GM04503 (cell line): ENCODE measurements at places on chromosomes 11 and 22.

- peak; percentile 45 for DNase-seq
Observed at GRCh38 chr11:81005595-81005994, 1564.8 kb upstream of the TENM4 start.

- DNase-seq: peak; percentile 45
Observed at GRCh38 chr11:8928981-8929615, 3.6 kb downstream of the C11orf16 start.

DNA sequence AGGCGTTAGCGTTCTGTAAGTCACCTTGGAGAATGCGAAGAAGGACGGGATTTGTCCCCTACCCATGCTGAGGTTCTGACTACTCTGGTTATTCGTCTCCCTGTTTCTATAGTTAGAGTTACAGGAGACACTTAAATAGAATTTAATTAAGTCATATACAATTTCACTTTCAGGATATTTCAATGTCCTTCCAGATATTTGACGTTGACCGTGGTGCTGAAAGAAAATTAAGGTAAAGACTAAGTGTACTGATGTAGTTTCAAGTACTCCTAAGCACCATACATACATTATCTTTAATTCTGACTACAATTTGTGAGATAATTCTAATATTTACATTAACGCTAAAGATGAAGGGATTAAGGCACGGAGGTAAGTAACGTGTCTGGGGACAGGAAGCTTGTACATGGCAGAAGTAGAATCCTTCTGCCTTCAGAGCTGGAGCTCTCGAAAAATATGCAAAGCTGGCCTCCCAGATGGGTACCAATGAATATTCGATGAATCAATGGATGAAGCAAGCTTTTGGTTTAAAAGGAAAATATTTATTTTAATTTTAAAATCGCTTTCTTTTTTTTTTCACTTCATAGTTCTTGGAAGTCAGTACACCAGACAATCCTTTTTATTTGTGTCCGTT, 539 bp upstream of the SLC36A4 start:
- peak; percentile 3 for DNase-seq

DNA sequence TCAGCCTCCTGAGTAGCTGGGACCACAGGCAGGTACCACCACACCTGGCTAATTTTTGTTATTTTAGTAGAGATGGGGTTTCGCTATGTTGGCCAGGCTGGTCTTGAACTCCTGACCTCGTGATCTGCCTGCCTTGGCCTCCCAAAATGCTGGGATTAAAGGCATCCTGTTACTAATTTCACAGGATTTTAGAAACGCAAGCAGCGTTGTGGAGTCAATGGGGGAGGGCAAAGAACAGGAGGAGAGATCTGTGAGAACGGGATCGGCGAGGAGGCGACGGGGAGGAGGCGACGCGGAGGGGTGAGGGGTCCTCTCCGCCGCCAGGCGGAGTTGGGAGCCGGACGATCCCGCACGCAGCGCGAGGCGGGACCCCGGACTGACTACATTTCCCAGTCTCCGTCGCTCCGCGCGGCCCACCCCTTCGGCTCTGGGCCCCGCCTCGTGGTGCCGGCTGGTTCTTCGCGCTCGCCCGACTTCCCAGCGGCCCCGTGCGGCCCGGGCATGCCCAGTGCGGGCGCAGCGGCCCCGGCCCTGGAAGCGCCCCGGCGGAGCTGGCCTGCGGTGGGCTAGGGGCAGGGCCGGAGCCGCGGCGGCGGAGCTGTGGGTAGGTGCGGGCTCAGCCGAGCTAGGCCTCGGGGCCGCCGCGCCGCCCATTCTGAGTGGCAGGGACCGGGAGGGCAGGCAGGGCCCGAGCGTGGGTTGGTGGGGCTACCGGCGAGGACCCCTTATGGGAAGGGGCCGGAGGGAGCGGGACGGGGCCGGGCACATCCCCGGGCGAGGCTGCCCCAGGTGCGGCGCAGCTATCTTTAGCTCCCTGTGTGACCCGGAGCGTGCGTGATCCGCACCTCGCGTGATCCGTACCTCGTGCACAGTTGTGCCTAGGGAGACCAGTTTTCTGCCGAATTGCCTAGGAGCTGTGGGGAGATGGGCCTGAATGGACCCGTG, at the start of gene EI24:
Gene EI24, plus strand, starts transcription at position 508 of the 945 bp plus-strand sequence. CDS start 3,051 bp downstream, outside the sequence.
- DNase-seq: peak; percentile 54

DNA sequence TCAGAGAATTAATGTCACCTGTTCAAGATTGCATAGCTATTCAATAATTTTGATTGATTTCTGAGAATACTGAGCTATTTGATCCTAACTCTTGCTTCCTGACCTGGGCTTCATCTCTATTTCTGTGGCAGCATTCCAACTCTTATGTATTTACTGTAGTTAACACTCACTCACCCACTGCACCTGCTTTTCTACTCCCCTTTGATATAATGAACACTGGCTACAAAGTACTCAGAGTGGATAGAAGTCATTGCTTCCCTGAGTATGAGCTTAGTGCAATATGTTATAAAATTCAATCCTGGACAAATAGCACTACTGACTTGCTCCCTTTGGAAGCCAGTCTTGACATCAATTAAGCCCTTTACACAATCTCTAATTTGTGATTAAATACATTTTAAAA, 117.2 kb downstream of the APIP start:
- DNase-seq: no peak

GRCh38 chr11:129298988-129299387, 76.7 kb upstream of the BARX2 start:
- DNase-seq: no peak

DNA sequence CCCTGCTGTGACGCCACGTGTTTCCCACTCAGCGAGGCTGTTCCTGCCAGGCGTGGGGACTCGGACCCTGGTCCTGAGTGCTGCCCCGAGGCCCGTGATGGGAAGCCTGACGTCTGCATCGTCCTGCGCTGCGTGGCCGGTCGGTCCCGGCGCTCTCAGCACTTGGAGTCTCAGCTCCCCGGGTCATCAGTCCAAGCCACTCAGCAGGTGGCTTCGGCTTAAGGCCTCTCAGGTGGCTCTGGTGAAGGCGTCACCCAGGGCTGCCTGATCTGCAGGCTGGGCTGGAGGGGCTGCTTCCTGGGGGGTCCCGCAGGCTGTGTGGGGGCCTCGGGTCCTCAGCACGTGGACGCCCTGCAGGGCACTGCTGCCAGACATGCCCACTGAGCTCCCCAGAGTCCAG, 35.3 kb downstream of the BRSK2 start:
- no peak for DNase-seq

GRCh38 chr11:64252003-64252872, 908 bp downstream of the PLCB3 start:
- no peak for DNase-seq

GRCh38 chr11:72722050-72722748, 30.0 kb downstream of the ARAP1 start:
- DNase-seq: peak; percentile 54
